Ecto neural progenitor cell (in vitro differentiated cells): ENCODE measurements at places on chromosomes 7 and 10.
A peak's percentile ranks its signal among the peaks of the same experiment; 100 is the strongest.

- peak; percentile 39 for DNase-seq
These were observed 3.7 kb upstream of the PRKAR1B start for GRCh38 chr7:730501-731439.

DNA sequence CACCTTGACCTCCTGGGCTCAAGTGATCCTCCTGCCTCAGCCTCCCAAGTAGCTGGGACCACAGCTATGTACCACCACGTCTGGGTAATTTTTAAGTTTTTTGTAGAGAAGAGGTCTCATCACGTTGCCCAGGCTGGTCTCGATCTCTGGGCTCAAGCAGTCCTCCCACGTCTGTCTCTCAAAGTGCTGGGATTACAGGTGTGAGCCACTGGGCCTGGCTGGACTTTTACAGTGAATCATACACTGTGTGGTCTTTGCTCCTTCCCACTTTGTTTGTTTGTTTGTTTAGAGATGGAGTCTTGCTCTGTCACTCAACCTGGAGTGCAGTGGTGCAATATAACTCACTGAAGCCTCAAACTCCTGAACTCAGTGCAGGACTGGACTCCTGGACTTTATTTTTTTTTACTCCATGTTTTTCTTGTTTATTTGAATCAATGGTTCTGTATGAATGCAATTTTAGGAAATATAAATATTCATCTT, 12.5 kb downstream of the PPIA start:
- no peak for DNase-seq

GRCh38 chr10:103958996-103959395, 7.9 kb upstream of the SLK start:
- DNase-seq: no peak

DNA sequence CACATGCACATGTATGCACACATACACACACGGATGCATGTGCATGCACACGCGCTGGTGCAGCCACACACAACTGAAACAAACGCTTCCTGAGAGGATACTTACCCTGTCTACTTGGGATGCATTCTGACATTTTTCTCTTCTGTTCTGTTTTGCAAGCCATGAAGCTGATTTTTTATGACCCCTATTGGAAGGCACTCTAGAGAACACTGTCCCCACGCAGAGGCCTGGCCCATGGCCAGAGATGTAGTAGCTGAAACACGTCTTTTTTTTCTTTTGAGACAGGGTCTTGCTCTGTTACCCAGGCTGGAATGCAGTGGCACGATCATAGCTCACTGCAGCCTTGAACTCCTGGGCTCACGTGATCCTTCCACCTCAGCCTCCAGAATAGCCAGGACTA, 47.9 kb downstream of the VWA2 start:
- no peak for DNase-seq

DNA sequence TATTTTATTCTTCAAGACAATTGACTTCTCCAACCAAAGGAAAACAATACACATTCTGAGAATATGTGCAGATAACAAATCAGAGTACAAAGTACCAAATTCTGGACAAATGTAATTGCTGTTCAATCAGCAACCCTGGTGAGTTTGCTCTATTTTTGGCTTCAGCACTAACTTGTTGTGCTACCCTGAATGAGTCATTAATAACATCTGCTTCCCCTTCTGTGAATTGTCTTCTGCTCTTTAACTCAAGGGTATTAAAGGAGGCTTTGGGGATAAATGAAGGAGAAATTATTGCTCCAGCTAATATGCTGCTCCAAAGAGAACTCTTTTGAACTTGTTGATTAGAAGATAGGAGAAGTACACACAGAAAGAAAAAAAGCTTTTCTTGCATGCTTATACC, 459.3 kb downstream of the HTR7 start:
- no peak for DNase-seq

DNA sequence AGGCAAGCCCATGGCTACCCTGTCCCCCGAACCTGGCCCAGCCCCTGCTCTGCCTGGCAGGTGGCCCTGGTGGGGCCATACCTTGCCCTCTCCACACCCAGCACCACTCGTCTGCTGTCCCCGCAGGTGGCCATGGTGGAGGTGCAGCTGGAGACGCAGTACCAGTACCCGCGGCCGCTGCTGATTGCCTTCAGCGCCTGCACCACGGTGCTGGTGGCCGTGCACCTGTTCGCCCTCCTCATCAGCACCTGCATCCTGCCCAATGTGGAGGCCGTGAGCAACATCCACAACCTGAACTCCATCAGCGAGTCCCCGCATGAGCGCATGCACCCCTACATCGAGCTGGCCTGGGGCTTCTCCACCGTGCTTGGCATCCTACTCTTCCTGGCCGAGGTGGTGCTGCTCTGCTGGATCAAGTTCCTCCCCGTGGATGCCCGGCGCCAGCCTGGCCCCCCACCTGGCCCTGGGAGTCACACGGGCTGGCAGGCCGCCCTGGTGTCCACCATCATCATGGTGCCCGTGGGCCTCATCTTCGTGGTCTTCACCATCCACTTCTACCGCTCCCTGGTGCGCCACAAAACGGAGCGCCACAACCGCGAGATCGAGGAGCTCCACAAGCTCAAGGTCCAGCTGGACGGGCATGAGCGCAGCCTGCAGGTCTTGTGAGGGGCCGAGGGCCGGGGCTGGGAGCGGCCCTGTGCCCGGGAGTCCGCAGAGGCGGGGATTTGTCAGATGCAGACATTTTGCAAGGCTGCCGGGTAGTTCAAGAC, 13.2 kb downstream of the ORAI2 start:
- DNase-seq: no peak

DNA sequence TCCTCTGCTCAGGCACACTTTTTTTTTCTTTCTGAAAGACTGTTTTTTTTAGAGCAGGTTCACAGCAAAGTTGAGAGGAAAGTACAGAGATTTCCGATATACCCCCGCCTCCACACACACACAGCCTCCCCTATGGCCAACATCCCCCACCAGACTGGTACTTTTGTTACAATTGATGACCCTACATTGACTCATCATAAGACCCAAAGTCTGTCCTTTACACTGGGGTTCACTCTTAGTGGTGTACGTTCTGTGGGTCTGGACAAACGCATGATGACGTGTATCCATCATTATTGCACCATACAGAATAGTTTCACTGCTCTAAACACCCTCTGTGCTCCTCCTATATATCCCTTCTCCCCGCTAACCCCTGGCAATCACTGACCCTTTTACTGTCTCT, 107.7 kb downstream of the RBM20 start:
- no peak for DNase-seq

- DNase-seq: no peak
These were observed 196.0 kb upstream of the TMEM72 start for GRCh38 chr10:44715136-44715535.

- peak; percentile 85 for DNase-seq
These were observed 14.1 kb downstream of the SH2B2 start for GRCh38 chr7:102300643-102301221.

GRCh38 chr7:11155883-11156282, 182.2 kb downstream of the PHF14 start:
- DNase-seq: no peak

- DNase-seq: no peak
These were observed 734.4 kb downstream of the PCDH15 start for GRCh38 chr10:54066646-54067045.

- DNase-seq: no peak
These were observed 27.3 kb downstream of the PDIA4 start for GRCh38 chr7:149000961-149001360.

DNA sequence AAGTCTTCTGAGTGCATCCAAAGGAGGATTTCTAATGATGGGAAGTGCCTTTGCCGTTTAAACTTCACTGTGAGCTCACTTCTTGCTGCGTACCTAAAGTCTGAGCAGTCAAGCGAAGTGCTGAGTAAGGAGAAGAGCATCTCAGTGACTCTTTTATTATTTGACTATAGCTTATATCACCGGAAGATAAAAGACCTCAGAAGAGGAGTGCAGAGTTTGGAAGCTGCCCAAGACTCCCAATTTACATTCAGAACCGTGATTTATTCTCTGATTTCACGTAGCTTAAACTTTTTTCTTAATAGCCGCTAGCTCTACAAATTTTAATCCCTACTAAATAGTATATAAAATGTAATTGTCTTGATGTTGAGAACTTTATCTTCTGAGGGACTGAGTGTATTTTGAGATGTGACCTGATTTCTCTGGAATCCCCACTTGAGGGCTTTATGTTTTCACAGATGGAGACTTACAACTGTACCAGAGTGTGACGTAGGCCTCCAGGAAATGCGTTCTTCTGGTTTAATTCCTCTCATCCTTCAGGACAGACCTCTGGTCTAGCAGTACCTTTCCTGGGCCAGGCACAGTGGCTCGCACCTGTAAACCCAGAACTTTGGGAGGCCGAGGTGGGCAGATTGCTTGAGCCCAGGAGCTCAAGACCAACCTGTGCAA, 51.1 kb downstream of the CAMK1D start:
- DNase-seq: no peak

GRCh38 chr10:58755340-58755610, 242.6 kb downstream of the BICC1 start:
- DNase-seq: no peak

DNA sequence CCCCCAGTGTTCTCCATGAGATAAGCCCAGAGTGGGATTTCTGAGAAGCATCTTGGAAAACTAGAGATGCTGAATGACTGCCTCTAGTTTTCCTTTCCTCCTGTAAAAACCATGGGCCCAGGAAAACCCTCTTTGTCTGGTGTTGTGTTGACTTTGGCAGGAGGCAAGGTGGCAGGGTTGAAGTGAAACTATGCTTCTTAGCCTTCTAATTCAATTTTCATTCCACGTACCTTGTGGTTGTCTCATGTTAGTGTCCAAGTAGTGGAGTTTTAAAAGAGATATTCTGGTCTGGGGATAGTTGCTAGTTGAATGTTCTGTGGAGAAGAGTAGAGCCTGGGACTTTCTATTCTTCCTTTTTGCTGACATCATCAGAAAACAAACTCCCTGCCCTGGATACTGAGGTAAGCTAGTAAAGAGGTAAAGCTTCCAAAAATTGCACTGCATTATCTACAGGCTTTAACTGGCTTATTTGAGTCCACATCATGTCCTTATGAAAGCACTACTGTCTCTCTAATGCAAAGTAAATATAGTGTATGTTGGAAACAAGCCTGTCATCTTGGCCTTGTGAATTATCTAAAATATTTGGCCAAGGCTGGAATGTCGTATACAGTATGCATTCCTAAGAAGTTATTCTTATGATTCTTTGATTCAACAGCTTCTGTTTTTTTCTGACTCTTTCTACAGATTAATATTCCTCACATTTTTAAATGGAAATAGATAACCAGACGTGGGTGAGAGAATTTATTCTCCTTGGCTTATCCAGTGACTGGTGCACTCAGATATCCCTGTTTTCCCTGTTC, at the start of gene OR2F2:
Gene OR2F2, plus strand, starts transcription at position 708 of the 800 bp plus-strand sequence. Its CDS starts 0 bp downstream, at position 708.
- DNase-seq: no peak

- no peak for DNase-seq
These were observed 132.6 kb downstream of the SLC25A13 start for GRCh38 chr7:96189129-96189820.

DNA sequence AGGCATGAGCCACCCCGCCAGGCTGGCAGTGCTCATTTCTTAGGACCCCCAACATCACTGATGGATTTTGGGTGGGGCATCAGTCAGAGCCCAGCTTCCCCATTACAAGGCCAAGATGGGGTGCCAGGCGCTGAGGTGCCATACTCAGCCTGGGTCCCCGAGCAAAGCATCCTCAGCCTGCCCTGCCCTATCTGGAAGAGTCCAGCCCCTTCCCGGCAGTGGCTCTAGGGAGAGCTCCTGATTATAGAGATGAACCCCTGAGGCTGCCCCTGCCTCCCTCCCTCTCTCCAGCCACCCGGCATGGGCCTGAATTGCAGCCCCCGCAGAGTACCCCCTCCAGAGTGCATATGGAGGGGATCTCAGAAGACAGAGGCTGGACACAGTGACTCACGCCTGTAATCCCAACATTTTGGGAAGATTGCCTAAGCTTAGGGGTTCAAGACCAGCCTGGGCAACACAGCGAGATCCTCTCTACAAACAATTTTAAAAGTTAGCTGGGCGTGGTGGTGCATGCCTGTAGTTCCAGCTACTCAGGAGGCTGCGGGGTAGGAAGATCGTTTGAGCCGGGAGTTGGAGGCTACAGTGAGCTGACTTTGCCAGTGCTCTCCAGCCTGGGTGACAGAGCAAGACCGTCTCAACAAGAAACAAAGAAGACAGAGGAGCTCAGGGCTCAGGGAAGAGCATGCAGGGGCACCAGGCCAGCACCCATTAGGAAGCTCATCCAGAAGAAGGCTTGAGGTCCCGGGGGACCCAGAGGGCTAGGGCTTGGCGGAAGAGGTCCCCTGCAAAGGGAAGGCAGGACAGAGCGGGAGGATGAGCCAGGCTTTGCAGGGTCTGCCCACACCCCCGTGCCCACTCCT, 13.3 kb downstream of the LAT2 start:
- DNase-seq: no peak

- DNase-seq: no peak
These were observed 21.1 kb upstream of the HBP1 start for GRCh38 chr7:107147464-107148393.
